ENCODE measurements at places on chromosomes 5 and 9. TPM values are rescaled to one million over a fixed set of nuclear protein-coding genes. Genes with fewer than 3 reads are reported as not detected.

- no peak for DNase-seq
These were observed 309.6 kb downstream of the CWC27 start for GRCh38 chr5:65078331-65078730.

DNA sequence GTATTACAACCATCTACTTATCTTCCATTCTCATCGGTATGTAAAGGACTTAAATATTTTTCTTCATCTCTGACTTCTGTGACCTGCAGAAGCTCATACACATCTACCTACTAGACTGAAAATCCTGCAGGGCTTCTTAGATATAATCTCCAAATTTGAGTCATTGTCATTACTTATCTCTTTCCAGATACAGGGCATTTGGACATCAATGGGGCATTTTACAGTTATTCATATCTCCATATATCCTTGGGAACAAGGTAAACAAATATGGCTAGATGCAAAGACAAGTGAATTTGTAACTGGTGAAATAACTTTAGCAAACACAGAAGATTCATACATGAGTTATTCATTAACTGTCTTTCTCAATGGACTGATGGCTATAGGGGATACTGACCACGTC lies 37.7 kb upstream of the IL7R start:
- DNase-seq, result no peak

- no peak for DNase-seq
These were observed 2.1 kb downstream of the RGS3 start for GRCh38 chr9:113465599-113466140.

- no peak for DNase-seq
These were observed 68.9 kb upstream of the ANKRD55 start for GRCh38 chr5:56302027-56302426.

- DNase-seq, result no peak
These were observed 2.1 kb downstream of the MAP3K1 start for GRCh38 chr5:56817263-56818014.

DNA sequence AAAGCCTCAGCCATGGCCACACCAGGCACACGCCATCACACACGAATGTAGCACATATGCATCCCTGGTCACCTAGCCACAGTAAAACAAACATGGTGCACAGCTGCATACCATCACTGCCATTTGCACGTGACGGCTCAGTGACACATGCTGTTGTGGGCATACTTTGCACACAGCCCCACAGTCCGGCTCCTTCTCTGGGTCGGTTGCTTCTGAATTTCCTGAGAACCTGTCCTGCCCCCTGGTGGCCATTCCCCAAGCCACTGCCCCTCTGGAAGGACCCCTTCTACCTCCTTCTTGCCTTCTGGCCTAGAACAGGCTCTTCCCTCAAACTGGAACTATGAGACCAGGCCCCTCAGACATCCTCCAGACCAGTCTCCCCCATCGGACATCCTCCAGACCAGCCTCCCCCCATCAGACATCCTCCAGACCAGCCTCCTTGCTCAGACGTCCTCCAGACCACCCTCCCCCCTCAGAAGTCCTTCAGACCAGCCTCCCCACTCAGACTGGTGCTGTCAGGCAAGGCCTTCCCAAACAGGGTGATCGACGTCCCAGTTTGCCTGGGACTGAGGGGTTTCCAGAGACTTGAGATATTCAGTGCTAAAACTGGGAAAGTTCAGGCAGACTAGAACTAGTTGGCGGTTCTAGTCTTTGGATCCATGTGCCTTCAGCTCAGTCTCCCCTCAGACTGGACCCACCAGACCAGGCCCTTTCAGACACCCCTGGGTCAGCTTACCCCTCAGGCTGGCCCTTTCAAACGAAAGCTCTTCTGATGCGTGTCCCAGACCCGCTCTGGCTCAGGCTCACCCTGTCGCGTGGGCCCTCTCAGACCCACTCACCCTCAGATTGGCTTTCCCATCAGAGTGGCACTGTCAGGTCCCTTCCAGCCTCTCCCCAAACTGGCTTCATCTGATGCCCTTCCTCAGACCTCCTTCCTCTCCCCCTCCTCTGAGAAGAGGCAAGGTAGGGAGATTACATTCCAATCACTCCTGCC lies 24.3 kb upstream of the ENHO start:
- no peak for DNase-seq

DNA sequence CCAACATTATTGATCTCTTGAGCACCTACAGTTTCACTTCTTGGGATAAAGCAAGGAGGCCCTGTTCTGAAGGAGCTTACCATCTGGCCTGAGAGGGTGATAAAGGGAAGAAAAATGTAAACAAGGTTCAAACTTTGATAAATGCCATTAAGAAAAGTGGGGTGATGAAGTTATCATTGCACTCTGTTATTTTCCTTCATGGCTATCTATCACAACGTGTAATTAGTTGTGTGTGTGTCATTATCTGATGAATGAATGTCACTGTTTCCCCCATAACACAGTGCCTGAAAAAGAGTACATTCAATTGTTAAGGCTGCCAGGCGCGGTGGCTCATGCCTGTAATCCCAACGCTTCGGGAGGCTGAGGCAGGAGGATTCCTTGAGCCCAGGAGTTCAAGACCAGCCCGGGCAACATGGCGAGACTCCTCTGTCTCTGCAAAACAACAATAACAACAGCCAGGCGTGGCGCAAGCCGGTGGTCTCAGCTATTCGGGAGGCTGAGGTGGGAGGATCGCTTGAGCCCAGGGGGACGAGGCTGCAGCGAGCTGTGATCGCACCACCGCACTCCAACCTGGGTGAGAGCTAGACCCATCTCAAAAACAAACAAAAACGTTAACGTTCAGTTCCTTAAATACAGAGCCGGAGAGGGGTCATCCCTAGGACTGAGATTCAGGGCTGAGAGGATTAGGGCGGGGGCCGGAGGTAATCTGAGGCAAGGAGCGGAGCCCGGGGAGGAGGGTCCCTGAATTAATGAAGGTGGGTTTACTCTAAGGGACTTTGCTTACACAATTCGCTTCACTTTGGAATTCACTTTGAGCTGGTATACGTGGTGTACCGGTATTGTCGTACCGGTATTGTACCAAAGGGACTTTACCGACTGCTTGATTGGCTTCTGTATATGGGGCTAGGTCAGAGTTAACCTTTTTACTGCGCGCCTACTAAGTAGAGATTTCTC lies 917 bp downstream of the NHP2 start:
- DNase-seq, result no peak

- DNase-seq, result no peak
These were observed 70.3 kb upstream of the RARS1 start for GRCh38 chr5:168415971-168416370.

DNA sequence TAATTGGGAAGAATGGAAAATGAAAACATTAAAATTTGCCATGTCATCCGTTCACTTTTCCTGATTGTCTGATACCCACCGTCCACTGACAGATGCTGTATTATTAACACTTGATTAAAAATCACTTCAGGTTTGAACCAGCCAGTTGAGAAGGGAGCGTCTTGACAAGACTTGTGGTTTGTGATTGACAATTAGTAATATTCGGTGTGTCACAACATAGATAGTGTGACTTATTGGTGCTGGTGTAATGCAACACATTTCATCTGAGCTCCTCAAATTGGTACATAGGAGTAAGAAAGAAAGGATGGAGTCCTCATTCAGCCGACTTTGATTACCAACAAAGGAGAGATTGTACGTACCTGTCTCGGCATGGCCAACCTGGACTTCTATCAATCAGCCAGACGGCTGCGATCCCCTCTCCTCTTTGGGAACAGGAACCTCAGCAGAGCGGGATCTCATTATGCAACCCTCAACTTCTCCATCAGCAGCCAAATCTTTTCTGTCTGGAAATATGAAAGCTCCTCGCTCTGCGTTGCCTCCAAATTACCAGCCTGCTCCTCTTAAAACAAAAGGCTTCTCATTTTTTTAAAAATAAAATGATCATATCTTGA lies 211.7 kb upstream of the MVB12B start:
- no peak for DNase-seq

MEIKIN gene
- polyA plus RNA-seq, result not detected

SPEF2 gene
- polyA plus RNA-seq, result 35.9 TPM

ADRB2 gene
- 0.30 TPM for polyA plus RNA-seq

CNTLN gene
- 10.4 TPM for polyA plus RNA-seq

PRDM9 gene
- polyA plus RNA-seq, result not detected

DOCK8 gene
- 14.8 TPM for polyA plus RNA-seq

EPB41L4B gene
- 17.3 TPM for polyA plus RNA-seq

PCDHGA11 gene
- polyA plus RNA-seq, result 6.3 TPM

Data from renal pelvis (tissue), 12 donors.